Activated gamma-delta T cell treated with Interleukin-2 at 50 U/mL for 16 hours (primary cell): ENCODE measurements at places on chromosomes 2 and 18.

GRCh38 chr2:119476301-119477112, 44.9 kb downstream of the TMEM37 start:
- no peak for DNase-seq

DNA sequence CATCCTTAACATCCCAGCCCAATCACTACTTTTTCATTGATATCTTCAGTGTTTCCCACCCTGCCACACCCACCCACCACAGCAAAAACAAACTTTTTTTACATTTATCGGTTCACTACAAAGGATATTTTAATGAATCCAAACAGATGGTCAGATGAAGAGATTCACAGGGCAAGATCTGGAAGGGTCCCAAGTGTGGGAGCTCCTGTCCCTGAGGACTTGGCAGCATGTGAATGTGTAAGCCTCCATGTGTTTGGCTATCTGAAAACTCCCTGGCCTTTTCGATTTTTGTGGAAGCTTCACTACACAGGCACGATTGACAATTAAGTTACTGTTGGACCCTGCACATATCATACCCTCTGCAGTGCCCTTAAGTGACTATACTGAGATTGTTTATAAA, 48.1 kb upstream of the CRIM1 start:
- DNase-seq, result no peak

GRCh38 chr18:40210696-40211095, 1744.3 kb upstream of the PIK3C3 start:
- DNase-seq, result no peak

- no peak for DNase-seq
Measured at GRCh38 chr2:63651356-63651755, 62.6 kb downstream of the MDH1 start.

DNA sequence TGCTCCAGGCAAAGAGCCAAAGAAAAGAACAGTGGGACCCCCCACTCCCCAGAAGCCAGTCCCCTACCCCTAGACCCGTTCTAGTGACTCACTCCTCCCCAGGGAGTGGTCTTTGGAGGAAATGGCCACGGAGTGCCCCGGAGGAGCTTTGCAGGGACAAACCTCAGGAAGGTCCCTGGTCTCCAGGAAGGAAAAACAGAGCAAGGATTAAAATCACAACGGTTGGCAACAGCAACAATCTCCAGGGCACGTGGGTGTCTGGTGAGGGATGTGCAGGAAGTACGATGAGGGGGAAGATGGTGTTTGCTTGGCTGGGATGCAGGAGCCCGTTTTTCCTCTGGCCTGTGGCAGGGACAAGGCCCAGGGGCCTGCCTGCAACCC, 135.0 kb downstream of the SMAD2 start:
- DNase-seq, result no peak
